ENCODE measurements at places on chromosomes 2 and 18.

DNA sequence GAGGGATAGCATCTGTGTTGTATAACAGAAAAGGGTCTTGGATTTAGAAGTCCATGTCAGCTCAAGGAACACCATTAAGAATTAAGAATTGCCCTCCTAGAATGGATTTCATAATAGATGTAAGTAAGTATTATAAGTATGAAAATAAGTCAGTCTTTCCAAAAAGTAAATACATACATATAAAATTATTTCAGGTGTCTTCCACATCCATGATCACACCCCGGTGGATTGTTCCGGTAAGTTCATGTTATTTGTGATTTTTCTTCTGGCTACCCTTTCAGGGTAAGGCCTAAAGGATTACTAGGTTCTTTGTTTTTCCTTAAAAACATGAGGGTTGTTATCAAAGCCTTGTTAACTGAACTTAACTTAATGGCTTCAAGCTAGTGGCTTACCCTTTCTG, 55.9 kb downstream of the TMEM185B start:
- DNase-seq, result no peak

DNA sequence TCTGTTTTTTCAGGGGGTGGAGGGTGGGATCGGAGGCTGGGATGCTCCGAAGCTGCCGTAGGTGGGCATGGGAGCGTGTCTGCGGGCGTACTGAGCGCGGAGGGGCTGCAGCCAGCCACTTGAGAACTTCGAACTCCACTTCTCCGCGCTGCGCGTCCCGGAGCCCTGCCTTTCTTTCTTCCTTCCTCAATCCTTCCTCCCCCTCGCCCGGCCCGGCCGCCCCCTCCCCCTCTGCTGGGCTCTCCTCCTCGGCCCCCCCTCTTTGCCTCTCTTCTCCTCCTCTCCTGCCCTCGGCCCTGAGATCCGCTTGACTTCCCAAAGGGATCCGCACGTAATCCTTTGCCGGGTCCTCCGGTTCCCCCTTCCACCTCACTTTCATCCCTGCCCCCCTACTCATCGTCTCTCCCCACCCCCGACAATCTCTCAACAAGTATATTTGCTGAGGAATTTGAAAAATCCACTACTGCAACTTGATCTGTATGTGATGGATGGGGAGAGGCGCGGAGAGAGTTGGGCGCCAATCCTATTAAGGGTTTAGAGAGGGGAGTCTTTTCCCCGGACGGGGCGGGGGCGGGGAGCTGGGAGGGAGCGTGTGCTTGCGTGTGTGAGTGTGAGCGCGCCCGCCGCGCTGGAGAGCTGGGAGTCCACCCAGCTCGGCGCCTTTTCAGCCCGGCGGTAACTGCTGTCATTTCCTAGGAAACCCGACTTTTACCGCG, 1.1 kb downstream of the GLI2 start:
- no peak for DNase-seq

- DNase-seq, result no peak
Measured at GRCh38 chr2:67904966-67905365, 157.8 kb downstream of the C1D start.

GRCh38 chr2:42252464-42252863, 83.3 kb downstream of the EML4 start:
- DNase-seq, result no peak

DNA sequence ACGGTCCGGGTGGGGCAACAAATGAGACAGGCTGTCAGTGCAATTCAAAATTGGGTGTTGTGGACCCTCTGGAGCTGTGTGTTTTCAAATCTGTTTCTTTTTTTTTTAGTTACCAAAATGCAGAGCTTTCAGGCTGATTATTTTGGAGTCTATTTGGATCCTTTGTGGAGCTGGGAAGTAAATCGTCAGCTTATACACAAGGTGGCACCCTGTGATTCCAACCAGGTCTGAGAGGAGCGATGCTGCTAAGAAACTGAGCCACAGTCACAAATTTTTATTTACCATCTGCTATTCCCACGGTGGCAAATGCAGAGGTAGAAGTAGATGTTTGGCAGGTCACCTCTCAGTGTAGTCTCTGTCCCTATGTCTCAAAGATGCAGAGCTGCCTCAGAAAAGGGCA, 3.8 kb upstream of the EPC2 start:
- no peak for DNase-seq

DNA sequence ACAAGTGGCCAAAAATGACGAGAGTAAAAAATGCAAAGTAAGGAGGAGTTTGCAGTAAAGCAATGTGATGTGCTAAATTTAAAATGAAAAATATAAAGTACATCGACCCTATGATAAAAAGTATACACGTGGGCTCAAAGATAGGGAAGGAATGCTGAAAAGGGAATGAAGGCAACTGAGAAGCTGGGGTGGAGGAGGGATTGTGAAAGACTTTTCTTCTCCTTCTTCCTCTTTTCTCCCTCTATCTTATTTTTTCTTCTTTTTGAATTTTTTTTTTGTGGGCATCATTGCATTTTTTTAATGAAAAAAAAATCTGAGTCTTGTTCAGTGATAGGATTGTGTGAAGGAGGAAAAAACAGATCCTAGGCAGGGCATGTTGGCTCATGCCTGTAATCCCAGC, 57.6 kb upstream of the STK17B start:
- DNase-seq, result no peak

GRCh38 chr2:133314795-133315194, 253.5 kb downstream of the NCKAP5 start:
- DNase-seq, result no peak

DNA sequence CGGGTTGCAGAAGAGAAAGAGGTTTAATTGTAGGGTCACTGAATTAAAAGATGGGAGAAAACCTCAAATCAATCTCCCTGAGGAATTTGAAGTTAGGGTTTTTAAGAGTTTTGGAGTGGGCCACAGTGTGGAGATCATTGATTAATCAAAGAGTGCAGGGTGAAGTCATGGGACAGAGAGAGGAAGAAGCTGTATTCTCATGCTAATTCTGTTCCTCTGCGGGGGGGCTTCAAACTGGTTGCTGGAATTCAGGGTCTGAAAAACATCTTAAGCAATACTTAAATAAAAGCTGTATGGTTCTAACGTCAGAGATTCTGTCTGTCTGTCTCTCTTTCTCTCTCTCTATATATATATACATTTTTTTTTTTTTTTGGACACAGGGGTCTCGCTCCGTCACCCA, 169.8 kb upstream of the SPATS2L start:
- DNase-seq, result no peak

DNA sequence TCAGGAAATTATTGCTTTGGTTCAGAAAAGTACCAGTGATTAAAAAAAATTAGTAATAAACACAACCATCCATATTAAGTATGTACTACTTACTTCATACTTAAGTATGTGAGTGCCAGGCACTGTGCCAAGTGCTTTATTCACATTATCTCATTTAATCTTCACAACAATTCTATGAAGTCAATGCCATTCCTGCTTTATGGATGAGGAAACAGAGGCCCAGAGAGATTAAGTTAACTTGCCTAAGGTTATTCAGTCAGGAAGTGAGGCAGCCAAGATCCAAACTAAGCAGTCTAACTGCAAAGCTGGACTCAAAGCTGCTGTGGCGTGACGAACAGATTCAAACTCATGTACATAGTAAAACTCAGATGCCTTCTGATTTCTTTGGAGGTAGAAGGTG, 22.3 kb downstream of the DTNB start:
- no peak for DNase-seq

DNA sequence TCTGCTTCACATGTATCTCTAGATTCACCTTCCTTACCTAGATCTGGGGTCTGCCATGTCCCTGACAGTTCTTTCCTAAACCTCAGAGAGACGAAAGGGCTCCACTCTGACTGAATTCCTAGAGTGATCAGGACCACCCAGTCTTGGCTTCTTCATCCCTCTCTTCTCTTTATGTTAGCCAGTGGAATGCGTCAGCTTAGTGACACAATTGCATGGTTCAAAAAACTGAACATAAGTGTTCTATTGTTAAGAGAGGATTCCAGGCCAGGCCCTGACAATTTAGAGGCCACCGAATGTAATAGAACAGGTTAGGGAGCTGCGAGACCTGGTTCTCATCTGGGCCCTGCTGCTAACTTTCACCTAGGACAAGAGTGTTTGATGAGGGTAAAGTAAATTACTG, 10.0 kb downstream of the PRELID3A start:
- DNase-seq, result no peak

DNA sequence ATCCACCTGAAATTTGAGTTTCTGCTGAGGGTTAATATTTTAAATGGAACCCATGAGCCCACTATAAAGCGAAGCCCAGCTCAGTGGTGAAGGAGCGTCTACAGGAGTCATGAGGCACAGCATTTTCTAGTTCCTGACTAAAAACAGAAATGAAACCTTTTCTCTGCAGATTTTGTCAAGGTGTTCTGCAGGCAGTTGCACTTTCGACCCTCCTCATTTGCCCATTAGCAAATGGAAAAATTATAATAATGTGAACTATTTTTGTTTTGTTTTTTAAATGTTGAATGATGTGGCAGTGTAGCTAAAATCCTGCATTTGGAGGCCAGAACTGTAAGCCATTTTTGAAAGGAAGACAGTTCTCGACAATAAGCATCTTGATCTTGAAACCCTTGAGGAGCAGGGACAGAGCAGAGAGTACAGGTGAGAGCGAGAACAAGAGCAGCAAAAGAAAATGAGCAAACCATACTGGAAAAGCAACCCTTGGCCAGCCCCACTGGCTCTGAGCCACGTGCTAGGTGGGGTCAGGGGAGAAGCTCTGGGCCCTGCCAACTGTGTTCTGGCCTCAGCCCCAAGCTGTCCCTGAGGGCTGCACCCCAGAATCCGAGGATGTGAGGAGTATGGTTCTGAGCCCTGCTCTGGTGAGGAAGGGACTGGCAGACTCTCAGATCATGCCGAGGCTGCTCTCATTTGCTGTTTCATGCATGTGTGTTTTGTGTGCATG, 26.4 kb upstream of the COPS8 start:
- DNase-seq, result no peak

- no peak for DNase-seq
Measured at GRCh38 chr2:61257446-61257845, 95.5 kb downstream of the C2orf74 start.

DNA sequence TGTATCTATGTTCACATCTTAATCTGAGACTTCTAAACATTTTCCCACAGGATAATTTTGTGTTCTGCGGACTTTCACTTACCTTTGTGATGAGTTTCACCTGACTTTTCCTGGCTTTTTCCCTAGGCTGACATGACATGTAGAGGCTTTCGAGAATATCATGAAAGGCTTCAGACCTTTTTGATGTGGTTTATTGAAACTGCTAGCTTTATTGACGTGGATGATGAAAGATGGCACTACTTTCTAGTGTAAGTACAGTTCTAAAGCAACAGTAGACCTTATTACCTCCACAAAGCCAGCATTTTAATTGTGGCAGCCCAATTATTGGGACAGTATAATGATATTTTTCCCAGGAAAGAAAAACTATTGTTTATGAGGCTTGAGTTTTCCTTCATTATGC, 34.1 kb upstream of the METAP1D start:
- DNase-seq, result no peak

DNA sequence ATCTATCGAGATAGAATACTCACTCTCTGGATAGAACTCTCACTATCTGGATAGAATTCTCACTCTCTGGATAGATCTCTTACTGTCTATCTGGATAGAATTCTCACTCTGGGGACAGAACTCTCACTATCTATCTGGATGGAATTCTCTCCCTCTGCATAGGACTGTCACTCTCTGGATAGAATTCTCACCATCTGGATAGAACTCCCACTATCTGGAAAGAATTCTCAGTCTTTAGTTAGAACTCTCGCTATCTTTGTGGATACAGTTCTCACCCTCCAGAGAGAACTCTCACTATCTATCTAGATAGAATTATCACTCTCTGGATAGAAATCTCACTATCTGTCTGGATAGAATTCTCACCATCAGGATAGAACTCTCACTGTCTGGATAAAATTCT, 16.5 kb downstream of the ABCG8 start:
- no peak for DNase-seq

GRCh38 chr2:231378026-231378722, 17.3 kb upstream of the B3GNT7 start:
- DNase-seq, result no peak

DNA sequence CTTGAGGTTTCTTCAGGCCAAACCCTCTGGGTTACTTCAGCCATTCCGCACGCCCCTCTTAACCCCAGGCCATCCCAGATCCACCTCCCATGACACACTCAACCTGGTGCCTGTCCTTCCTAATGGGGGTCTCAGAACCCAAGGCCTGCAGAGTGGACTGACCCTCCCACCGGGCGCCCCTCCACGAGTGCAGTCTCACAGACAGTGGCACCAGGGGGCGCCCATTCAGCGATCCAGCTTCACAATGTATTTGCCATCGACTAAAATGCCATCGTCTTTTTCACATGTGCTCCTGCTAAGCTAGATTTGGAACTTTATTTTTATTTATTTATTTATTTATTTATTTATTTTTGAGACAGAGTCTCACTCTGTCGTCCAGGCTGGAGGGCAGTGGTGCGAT, 38.5 kb downstream of the INPP5D start:
- DNase-seq, result no peak

Measured in dorsolateral prefrontal cortex (tissue), 122 donors.